Right atrium auricular region (tissue), 2 donors: ENCODE measurements at places on chromosomes 5 and 9. TPM values are rescaled to one million over a fixed set of nuclear protein-coding genes. Genes with fewer than 3 reads are reported as not detected.
A peak's percentile ranks its signal among the peaks of the same experiment; 100 is the strongest.

DNA sequence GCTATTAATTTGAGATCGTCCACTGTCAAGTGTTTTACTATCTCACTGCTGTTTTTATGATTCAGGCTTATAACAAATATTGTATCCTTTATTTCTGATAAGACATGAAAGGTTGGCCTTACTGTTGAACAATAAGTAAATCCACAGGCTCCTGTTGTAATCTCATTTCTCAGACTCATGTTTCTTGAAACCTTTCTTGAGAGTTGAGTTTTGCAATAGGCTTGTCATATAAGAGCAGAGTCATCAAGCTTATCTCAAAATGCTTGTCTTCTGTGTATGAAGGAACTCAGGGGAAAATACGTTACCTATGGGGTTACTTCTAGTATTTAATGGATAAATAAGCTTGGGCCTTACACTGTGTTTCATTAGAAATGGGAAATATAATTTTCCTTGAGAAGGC is 9.2 kb upstream of the TLX3 start:
- no peaks in the 10 kb centered on the region for H3K4me1 ChIP-seq
- no peaks in the 10 kb centered on the region for H3K36me3 ChIP-seq
- H3K4me3 ChIP-seq: no peak overlapping the region
- no peak overlapping the region for H3K27ac ChIP-seq
- no peak for DNase-seq

The C9 gene
- not detected for total RNA-seq

DNA sequence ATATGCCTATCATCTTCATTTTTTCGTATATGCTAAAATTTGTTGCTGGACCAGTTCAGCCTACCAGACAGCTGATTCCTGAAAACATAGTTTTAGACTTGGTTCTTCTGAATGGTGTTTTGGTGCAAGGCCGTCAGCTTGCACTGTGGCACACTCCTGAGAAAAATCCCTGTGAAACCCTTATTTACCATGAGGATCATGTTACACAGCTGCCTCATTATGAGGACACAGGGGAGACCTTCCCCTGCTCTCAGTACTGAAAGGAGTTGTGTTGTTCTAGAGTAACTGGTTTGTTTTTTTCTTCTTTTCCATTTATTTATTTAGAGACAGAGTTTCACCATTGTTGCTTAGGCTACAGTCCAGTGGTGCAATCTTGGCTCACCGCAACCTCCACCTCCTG is 37.6 kb downstream of the MAST4 start:
- DNase-seq: no peak
- no peaks in the 10 kb centered on the region for H3K4me1 ChIP-seq
- no peak overlapping the region for H3K4me3 ChIP-seq
- no peaks in the 10 kb centered on the region for H3K27me3 ChIP-seq
- H3K36me3 ChIP-seq: no peaks in the 10 kb centered on the region

The SPATA31D1 gene
- not detected for total RNA-seq

The QRFP gene
- not detected for total RNA-seq

GRCh38 chr5:50574121-50574520 is 92.3 kb upstream of the PARP8 start:
- no peak overlapping the region for H3K27ac ChIP-seq
- H3K4me1 ChIP-seq: no peaks in the 10 kb centered on the region
- no peaks in the 10 kb centered on the region for H3K36me3 ChIP-seq
- no peaks in the 10 kb centered on the region for H3K27me3 ChIP-seq
- no peak overlapping the region for H3K4me3 ChIP-seq

DNA sequence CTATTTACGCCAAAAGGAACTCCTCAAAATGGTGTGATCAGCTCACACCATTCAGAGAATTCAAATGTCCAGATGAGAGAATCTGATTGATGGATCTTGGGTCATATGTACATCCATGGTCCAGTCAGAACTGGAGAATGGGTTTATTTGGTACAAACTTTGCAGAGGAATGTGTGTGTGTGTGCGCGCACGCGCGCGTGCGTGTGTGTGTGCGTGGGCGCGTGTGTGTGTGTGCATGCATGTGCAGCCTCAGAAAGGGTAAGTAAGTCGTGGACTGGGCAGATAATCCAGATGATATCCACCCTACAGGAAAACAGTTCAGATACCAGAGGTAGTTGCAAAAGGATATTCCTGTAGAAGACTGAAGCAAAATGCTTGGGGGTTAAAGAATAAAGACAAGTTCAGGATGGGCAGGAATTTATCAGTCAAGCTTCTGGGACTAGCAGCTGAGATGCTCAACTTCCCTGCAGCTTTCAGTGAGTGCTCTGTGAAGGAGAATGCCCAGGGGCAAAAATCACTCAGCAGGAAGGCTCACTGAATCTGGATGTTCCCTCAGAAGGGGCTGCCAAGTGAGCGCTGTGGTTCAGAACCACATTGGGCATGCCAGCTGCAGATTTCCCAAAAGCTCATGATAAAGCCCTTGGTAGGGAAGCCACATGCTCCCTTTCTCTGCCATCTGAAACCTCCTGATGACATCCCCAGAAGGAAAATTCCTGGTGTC is 440.5 kb upstream of the SGCD start:
- no peak for DNase-seq
- no peaks in the 10 kb centered on the region for H3K4me1 ChIP-seq
- H3K36me3 ChIP-seq: no peaks in the 10 kb centered on the region
- H3K4me3 ChIP-seq: no peak overlapping the region
- no peak overlapping the region for H3K27ac ChIP-seq

DNA sequence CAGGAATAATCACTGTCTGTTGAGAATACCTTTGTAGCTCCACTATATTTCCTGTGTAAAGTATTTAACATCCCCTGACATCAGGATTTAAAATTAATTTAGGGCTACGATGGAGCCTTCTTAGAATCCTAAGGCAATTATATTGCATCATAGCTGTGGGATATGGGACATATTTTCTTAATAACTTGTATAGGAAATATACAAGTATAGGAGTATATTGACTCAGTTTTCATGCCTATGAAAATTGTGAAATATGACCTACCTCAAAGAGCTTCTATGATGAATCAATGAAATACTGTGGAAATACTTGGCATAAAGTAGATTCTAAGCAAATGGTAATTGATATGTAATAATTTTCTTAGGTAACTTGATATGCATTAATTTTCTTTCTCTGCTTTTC is 221.0 kb upstream of the KLF4 start:
- H3K27me3 ChIP-seq: no peaks in the 10 kb centered on the region
- H3K4me3 ChIP-seq: no peak overlapping the region
- no peaks in the 10 kb centered on the region for H3K36me3 ChIP-seq

The SPATA31D4 gene
- total RNA-seq: not detected

GRCh38 chr5:166962461-166962860 is 1329.0 kb upstream of the WWC1 start:
- peak overlapping the region; percentile 23 for H3K27ac ChIP-seq
- no peaks in the 10 kb centered on the region for H3K27me3 ChIP-seq
- DNase-seq: no peak
- no peak overlapping the region for H3K4me3 ChIP-seq
- H3K36me3 ChIP-seq: no peaks in the 10 kb centered on the region
- no peaks in the 10 kb centered on the region for H3K4me1 ChIP-seq

DNA sequence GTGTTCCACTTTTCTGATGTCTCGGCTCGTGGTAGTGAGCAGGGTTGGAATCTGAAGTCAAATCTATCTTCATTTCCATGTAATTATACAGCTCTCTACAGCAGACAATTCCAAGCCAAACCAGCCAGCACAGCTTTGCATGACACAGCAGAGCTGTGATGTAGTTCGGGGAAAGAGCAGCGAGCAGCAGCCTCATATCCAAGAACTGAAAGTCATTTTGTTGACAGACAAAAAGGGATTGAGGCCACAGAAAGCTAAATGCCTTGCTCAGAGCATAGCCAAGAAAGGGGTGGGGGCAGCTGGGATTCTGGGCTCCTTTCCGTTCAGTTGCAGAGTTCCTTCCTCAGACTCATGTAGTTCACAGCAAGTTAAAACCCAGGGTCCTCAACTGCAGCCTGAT is 32.1 kb downstream of the LCP2 start:
- no peak overlapping the region for H3K27ac ChIP-seq
- no peak overlapping the region for H3K4me3 ChIP-seq
- no peaks in the 10 kb centered on the region for H3K36me3 ChIP-seq
- H3K27me3 ChIP-seq: no peaks in the 10 kb centered on the region
- DNase-seq: no peak

DNA sequence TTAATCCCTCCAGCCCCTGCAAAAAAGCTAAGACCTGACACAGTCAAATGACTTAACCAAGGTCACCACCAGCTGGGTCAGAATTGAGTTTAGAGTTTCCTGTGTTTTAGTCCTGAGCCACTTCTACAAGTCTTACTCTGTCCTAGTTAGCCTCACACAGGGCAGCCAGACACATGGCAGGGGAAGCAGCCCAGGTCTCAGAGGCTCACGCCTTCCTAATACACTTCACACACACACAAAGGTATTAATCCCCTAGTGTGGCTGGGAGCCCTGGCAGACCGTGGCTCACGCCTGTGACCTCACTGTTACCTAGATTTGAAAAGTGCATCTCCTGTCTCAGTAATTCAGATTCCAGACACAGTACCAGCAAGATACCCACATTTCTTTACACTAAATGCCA is 77.4 kb upstream of the WWC1 start:
- no peak overlapping the region for H3K27ac ChIP-seq
- no peaks in the 10 kb centered on the region for H3K4me1 ChIP-seq
- no peak overlapping the region for H3K4me3 ChIP-seq
- no peaks in the 10 kb centered on the region for H3K27me3 ChIP-seq
- no peak for DNase-seq
- no peaks in the 10 kb centered on the region for H3K36me3 ChIP-seq

GRCh38 chr5:119405419-119405818 is 46.9 kb upstream of the HSD17B4 start:
- H3K36me3 ChIP-seq: no peaks in the 10 kb centered on the region
- H3K4me3 ChIP-seq: no peak overlapping the region
- H3K4me1 ChIP-seq: no peaks in the 10 kb centered on the region
- H3K27me3 ChIP-seq: no peaks in the 10 kb centered on the region
- H3K27ac ChIP-seq: no peak overlapping the region
- no peak for DNase-seq

The CDC25C gene
- total RNA-seq: 0.30 TPM

GRCh38 chr9:85743275-85744128 is 1.7 kb upstream of the AGTPBP1 start:
- no peak overlapping the region for H3K27ac ChIP-seq
- H3K27me3 ChIP-seq: no peaks in the 10 kb centered on the region
- H3K4me3 ChIP-seq: no peak overlapping the region

The HTR1A gene
- total RNA-seq: not detected

- no peak overlapping the region for H3K27ac ChIP-seq
- no peaks in the 10 kb centered on the region for H3K27me3 ChIP-seq
- no peak overlapping the region for H3K4me3 ChIP-seq
- H3K36me3 ChIP-seq: no peaks in the 10 kb centered on the region
Observed at GRCh38 chr5:137095597-137095996, 403.5 kb downstream of the SPOCK1 start.

The PPP3R2 gene
- not detected for total RNA-seq

DNA sequence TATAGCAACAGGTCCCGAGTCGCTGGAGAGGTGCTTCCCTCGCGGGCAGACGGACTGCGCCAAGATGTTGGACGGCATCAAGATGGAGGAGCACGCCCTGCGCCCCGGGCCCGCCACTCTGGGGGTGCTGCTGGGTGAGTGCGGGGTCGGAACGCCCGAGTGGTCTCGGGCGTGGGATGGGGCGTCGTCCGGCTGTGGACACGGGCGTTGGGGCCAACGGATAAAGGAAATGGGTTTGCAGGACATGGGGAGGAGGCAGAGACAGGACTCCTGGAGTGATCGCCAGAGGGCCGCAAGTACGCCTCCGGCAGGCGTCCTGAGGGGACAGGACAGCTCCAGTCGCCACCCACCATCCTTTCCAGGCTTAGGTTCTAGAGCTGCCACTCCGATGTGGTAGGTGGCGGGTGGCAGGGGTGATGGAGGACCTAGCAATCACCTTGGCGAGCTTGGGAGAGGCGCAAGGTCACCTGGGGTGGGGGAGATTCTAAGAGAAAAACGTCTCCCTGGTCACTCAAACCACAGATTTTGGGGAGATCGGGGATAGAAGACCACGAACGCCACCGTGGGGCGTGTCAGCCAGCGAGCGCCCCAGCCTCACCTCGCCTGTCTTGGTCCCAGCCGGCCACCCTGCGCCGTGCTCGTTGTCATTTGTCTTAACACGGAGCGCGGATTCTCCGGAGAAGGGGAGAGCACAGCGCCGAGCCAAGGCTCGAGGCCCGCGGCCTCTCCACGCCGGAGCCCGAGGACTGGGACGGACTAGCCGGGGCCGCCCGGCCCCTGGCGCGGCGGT is 922 bp downstream of the LMX1B start:
- DNase-seq: no peak
- no peak overlapping the region for H3K27ac ChIP-seq
- peak overlapping the region; percentile 26 for H3K4me3 ChIP-seq
- peaks cover 50% of the 10 kb centered on the region for H3K4me1 ChIP-seq
